Progenitor cell of endocrine pancreas (in vitro differentiated cells): ENCODE measurements at places on chromosomes 7 and 10.

- no peaks in the 10 kb centered on the region for H3K27me3 ChIP-seq
- H3K4me1 ChIP-seq = peaks cover 4% of the 10 kb centered on the region
- no peak overlapping the region for H3K4me3 ChIP-seq
- no peak overlapping the region for H3K27ac ChIP-seq
- DNase-seq = no peak
Observed at GRCh38 chr7:22577470-22578001, 77.5 kb upstream of the STEAP1B start.

GRCh38 chr7:129670656-129671055 is 59.1 kb downstream of the NRF1 start:
- no peak overlapping the region for H3K27ac ChIP-seq
- no peaks in the 10 kb centered on the region for H3K27me3 ChIP-seq
- H3K36me3 ChIP-seq = peaks cover 23% of the 10 kb centered on the region
- no peaks in the 10 kb centered on the region for H3K4me1 ChIP-seq
- H3K4me3 ChIP-seq = no peak overlapping the region
- DNase-seq = no peak

DNA sequence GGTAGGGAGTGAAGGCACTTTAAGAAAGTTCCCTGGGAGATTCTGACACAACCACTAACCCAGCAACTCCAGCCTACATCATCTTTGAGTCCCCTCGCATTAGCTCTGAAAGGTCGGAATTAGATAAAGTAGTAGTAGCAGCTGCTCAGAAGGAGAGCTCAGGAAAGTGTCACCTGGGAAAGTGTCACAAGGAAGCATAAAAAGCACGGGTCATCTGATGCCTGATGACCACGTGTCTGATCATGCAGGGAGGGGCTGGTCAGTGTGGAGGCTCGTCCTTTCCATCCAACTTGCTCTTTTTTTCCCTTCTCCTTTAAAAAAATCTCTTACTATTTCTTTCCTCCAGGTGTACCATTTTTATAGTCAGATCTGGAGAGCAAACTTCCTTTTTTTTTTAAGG is 47.1 kb upstream of the PDCD4 start:
- no peak overlapping the region for H3K27ac ChIP-seq
- no peaks in the 10 kb centered on the region for H3K36me3 ChIP-seq
- DNase-seq = no peak
- no peak overlapping the region for H3K4me3 ChIP-seq

DNA sequence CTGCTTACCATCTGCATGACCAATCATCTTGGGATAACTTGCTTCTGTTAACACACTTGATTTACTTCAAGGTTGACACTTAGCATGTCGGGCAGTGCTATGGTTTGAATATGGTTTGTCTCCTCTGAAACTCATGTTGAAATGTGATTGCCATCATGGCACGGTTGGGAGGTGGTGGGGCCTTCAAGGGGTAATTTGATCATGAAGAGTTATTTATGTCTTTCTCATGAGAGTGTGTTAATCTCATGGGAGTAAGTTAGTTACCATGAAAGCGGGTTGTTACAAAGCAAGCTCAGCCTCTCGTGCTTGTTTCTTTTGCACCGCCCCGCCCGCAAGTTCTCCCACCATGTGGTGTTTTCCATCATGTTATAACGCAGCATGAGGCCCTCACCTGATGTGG is 163.6 kb downstream of the DOCK4 start:
- H3K27me3 ChIP-seq = no peaks in the 10 kb centered on the region
- H3K4me1 ChIP-seq = peaks cover 4% of the 10 kb centered on the region
- H3K4me3 ChIP-seq = no peak overlapping the region
- peaks cover 8% of the 10 kb centered on the region for H3K36me3 ChIP-seq
- no peak overlapping the region for H3K27ac ChIP-seq
- DNase-seq = no peak

GRCh38 chr10:27526242-27526641 is 22.1 kb downstream of the RAB18 start:
- peaks cover 14% of the 10 kb centered on the region for H3K4me1 ChIP-seq
- no peaks in the 10 kb centered on the region for H3K27me3 ChIP-seq
- no peak overlapping the region for H3K27ac ChIP-seq
- DNase-seq = no peak
- peaks cover 4% of the 10 kb centered on the region for H3K36me3 ChIP-seq

- H3K27me3 ChIP-seq = no peaks in the 10 kb centered on the region
- H3K4me3 ChIP-seq = no peak overlapping the region
- no peaks in the 10 kb centered on the region for H3K4me1 ChIP-seq
- H3K27ac ChIP-seq = no peak overlapping the region
Observed at GRCh38 chr10:66457629-66458028, 468.2 kb upstream of the LRRTM3 start.

- no peak for DNase-seq
- no peak overlapping the region for H3K4me3 ChIP-seq
- no peak overlapping the region for H3K27ac ChIP-seq
- peaks cover 61% of the 10 kb centered on the region for H3K27me3 ChIP-seq
- H3K36me3 ChIP-seq = no peaks in the 10 kb centered on the region
- peaks cover 16% of the 10 kb centered on the region for H3K4me1 ChIP-seq
Observed at GRCh38 chr7:33754933-33755928, 150.1 kb upstream of the BMPER start.

GRCh38 chr7:116653204-116653603 is 18.8 kb upstream of the MET start:
- H3K4me3 ChIP-seq = no peak overlapping the region
- H3K36me3 ChIP-seq = no peaks in the 10 kb centered on the region
- DNase-seq = no peak
- H3K4me1 ChIP-seq = peaks cover 2% of the 10 kb centered on the region

GRCh38 chr7:15478401-15478800 is 83.4 kb downstream of the AGMO start:
- H3K27ac ChIP-seq = no peak overlapping the region
- no peak for DNase-seq
- H3K36me3 ChIP-seq = peaks cover 1% of the 10 kb centered on the region
- H3K4me1 ChIP-seq = no peaks in the 10 kb centered on the region
- H3K27me3 ChIP-seq = no peaks in the 10 kb centered on the region
- H3K4me3 ChIP-seq = no peak overlapping the region

- H3K36me3 ChIP-seq = peaks cover 2% of the 10 kb centered on the region
- H3K27me3 ChIP-seq = no peaks in the 10 kb centered on the region
- no peak for DNase-seq
- peaks cover 24% of the 10 kb centered on the region for H3K4me1 ChIP-seq
- peak overlapping the region; percentile 96 for H3K27ac ChIP-seq
- H3K4me3 ChIP-seq = peak overlapping the region; percentile 61
Observed at GRCh38 chr10:133278577-133279265, 2.1 kb upstream of the ADAM8 start.

DNA sequence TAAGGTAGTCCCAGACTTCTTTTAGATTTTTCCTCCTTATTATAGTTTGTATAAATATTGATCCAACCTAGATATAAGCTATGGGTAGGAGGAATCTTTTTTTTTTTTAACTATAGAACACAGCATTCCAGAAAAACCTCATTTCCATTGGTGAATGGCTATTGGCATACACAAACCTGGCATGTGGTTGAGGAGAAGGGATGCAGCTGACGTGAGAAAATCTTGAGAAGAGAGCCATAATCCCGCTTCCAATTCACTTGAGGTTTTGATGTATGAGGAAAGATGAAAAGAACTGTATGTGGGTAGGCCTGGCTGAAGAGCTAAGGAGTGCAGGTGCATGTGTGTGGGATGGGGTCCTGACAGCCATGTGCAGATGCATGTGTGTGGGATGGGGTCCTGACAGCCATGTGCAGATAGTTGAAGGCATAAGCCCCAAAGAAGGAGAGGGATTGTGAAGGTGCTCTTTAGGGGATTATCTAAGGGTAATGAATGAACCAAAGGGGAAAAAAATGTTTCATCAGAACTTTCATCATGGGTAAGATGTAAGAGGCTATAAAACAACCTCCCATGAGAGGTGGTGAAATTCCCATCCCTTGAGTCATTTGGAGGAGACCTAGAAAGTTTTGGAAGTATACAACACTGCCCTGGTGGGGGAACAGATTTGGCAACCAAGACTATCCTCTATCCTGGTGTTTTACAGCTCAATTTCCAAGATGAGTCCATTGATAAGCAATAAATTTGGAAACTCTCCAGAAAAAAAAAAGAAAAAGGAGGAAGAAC is 3.8 kb upstream of the PKD2L1 start:
- H3K36me3 ChIP-seq = no peaks in the 10 kb centered on the region
- DNase-seq = no peak
- H3K27me3 ChIP-seq = peaks cover 47% of the 10 kb centered on the region
- H3K4me3 ChIP-seq = no peak overlapping the region
- H3K4me1 ChIP-seq = no peaks in the 10 kb centered on the region
- H3K27ac ChIP-seq = no peak overlapping the region

DNA sequence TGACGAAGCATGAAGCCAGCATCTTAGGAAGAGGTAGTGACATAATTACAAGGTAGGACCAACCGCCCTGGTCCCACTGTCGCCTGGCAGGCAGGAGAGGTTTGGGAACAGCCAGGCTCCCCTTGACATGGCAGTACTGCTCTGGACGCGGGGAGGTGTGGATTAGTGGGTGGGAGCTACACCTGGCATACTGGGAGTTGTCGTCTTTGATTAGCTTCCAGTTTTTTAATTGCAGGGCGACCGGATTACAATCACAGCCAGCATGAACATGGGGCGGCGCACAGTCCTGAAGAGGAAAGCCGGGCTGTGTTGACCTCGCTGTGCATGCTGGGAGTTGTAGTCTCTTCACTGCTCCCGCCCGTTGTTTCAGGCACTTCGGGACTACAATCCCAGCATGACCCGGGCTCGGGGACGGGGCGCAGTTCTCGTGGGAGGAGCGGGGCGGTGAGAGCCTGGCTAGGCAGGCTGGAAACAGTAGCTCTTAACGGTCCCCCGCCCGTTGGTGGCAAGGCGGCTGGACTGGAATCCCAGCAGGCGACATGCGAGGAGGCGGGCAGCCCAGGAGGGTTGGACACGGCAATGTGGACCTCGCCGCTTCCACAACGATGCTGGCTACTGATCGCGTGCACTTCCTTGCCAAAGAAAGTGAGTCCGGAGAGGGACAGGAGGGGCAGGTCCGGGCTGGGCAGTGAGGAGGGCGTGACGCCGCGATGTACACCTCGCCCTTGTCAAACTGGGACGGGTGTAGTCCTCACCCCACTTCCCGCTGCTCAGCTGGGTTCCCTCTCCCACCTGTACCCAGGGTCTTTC is 98.0 kb upstream of the ZNF722 start:
- H3K27me3 ChIP-seq = no peaks in the 10 kb centered on the region
- no peak for DNase-seq
- no peak overlapping the region for H3K27ac ChIP-seq

- H3K4me1 ChIP-seq = peaks cover 13% of the 10 kb centered on the region
- H3K27ac ChIP-seq = no peak overlapping the region
- no peak overlapping the region for H3K4me3 ChIP-seq
- no peaks in the 10 kb centered on the region for H3K27me3 ChIP-seq
- DNase-seq = no peak
Observed at GRCh38 chr10:29486433-29486832, 148.3 kb downstream of the SVIL start.

GRCh38 chr7:151174246-151175046 is 7.0 kb upstream of the GBX1 start:
- no peak overlapping the region for H3K27ac ChIP-seq
- H3K27me3 ChIP-seq = peaks cover 74% of the 10 kb centered on the region
- H3K36me3 ChIP-seq = no peaks in the 10 kb centered on the region
- no peaks in the 10 kb centered on the region for H3K4me1 ChIP-seq

- peaks cover 7% of the 10 kb centered on the region for H3K36me3 ChIP-seq
- DNase-seq = no peak
- H3K27ac ChIP-seq = no peak overlapping the region
- H3K4me3 ChIP-seq = no peak overlapping the region
- no peaks in the 10 kb centered on the region for H3K4me1 ChIP-seq
- peaks cover 63% of the 10 kb centered on the region for H3K27me3 ChIP-seq
Observed at GRCh38 chr7:157474685-157475084, 137.9 kb downstream of the DNAJB6 start.

DNA sequence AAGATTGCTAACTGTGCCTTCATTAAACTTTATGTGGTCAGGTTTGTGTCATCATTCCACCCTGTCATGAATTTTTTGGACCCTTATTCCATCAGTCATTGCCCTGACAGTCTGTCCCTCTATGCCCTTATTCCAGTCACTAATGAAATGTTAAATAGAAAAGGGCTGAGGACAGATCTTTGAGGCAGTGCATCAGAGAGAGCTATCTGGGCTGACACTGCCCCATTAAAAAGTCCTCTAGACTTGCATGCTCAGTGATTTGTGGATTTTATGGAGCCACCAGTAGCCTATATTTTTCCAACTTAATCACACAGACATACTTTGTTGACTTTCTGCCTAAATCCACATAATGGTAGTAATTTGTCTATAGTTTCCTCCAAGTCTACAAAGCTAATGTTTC is 264.7 kb upstream of the YAE1 start:
- H3K4me1 ChIP-seq = no peaks in the 10 kb centered on the region
- no peaks in the 10 kb centered on the region for H3K36me3 ChIP-seq
- no peak for DNase-seq
- no peaks in the 10 kb centered on the region for H3K27me3 ChIP-seq
- no peak overlapping the region for H3K27ac ChIP-seq

DNA sequence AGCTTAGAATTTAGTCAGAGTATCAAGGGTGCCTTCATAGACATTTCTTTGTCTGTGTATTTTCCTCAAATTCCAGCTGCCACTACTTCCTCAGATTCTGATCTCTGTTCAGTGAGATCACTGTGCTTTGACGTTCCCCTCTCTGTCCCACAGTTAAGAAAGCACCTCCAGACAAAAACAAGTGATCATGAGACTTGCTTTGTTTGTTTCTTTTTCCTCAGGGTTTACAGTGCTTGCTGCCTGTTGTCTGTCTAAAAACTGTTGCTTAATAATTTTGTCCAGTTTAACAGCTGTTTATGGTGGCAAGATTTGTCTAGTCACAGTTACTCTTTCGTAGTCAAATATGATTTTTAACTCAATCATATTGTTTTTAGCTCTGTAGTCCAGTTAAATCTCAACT is 29.1 kb downstream of the TRUB1 start:
- peaks cover 6% of the 10 kb centered on the region for H3K4me1 ChIP-seq
- DNase-seq = no peak
- H3K36me3 ChIP-seq = peaks cover 15% of the 10 kb centered on the region
- H3K4me3 ChIP-seq = no peak overlapping the region
- H3K27ac ChIP-seq = peak overlapping the region; percentile 80
- no peaks in the 10 kb centered on the region for H3K27me3 ChIP-seq

- DNase-seq = no peak
- H3K27me3 ChIP-seq = no peaks in the 10 kb centered on the region
- no peak overlapping the region for H3K4me3 ChIP-seq
- peaks cover 66% of the 10 kb centered on the region for H3K4me1 ChIP-seq
- no peaks in the 10 kb centered on the region for H3K36me3 ChIP-seq
- peak overlapping the region; percentile 92 for H3K27ac ChIP-seq
Observed at GRCh38 chr10:91593366-91593765, 39.5 kb downstream of the PPP1R3C start.

DNA sequence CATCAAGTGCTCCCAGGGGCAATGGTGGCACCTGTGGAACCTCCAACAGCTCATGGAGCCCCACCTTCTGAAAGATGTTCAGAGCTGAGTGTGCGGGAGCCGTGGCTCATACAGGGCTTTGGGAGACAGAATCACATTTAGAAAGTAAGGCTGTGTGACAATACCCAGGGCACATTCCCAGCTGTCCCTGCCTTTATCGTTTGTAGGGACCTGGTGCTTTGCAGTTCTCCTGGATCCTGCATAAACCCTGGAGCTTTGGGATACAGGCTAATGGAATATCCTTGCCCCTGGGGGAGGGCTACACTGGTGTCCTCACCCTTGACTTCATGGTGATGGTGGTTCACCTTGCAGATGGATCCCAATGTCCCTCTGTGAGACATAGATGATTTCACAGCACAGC is 134.8 kb upstream of the LAMB4 start:
- no peaks in the 10 kb centered on the region for H3K4me1 ChIP-seq
- H3K27me3 ChIP-seq = no peaks in the 10 kb centered on the region
- no peaks in the 10 kb centered on the region for H3K36me3 ChIP-seq
- no peak overlapping the region for H3K4me3 ChIP-seq
- H3K27ac ChIP-seq = no peak overlapping the region
- DNase-seq = no peak
